WTC11 (cell line): ENCODE measurements at places on chromosomes 12 and 14. TPM values are rescaled to one million over a fixed set of nuclear protein-coding genes. Genes with fewer than 3 reads are reported as not detected.

GRCh38 chr14:101199028-101199770, 295.7 kb upstream of the RTL1 start:
- no peak overlapping the region for H3K27ac ChIP-seq
- no peak overlapping the region for H3K4me3 ChIP-seq
- H3K4me1 ChIP-seq = peaks cover 4% of the 10 kb centered on the region
- peaks cover 2% of the 10 kb centered on the region; the same call in 1 of the 2 replicates for H3K27me3 ChIP-seq
- DNase-seq = no peak

DNA sequence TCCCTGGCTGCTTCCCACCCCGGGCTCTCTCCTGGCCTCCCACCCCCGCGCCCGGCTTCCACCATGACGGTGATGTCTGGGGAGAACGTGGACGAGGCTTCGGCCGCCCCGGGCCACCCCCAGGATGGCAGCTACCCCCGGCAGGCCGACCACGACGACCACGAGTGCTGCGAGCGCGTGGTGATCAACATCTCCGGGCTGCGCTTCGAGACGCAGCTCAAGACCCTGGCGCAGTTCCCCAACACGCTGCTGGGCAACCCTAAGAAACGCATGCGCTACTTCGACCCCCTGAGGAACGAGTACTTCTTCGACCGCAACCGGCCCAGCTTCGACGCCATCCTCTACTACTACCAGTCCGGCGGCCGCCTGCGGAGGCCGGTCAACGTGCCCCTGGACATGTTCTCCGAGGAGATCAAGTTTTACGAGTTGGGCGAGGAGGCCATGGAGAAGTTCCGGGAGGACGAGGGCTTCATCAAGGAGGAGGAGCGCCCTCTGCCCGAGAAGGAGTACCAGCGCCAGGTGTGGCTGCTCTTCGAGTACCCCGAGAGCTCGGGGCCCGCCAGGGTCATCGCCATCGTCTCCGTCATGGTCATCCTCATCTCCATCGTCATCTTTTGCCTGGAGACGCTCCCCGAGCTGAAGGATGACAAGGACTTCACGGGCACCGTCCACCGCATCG, 1.8 kb downstream of the KCNA1 start:
- H3K27ac ChIP-seq = no peak overlapping the region
- H3K4me3 ChIP-seq = peak overlapping the region; percentile 48
- peaks cover 11% of the 10 kb centered on the region for H3K36me3 ChIP-seq

- DNase-seq = no peak
- H3K36me3 ChIP-seq = no peaks in the 10 kb centered on the region
- H3K4me1 ChIP-seq = peaks cover 6% of the 10 kb centered on the region
- H3K27ac ChIP-seq = no peak overlapping the region
Measured at GRCh38 chr12:109893261-109893995, 6.6 kb upstream of the TCHP start.

Gene ENDOU
- not detected in 3 replicates for total RNA-seq
